Pancreas (tissue), 10 donors: ENCODE measurements at places on chromosomes 7 and 10.

GRCh38 chr7:30656006-30656957, 26.0 kb downstream of the CRHR2 start:
- DNase-seq = no peak
- H3K27me3 ChIP-seq = no peaks in the 10 kb centered on the region
- H3K4me1 ChIP-seq = no peaks in the 10 kb centered on the region
- no peaks in the 10 kb centered on the region for H3K36me3 ChIP-seq

GRCh38 chr7:47297120-47297519, 284.8 kb downstream of the TNS3 start:
- no peak overlapping the region for H3K4me3 ChIP-seq

- no peak overlapping the region for H3K27ac ChIP-seq
- H3K27me3 ChIP-seq = no peaks in the 10 kb centered on the region
- no peaks in the 10 kb centered on the region for H3K36me3 ChIP-seq
- no peaks in the 10 kb centered on the region for H3K4me1 ChIP-seq
These were observed 561.6 kb downstream of the TCERG1L start for GRCh38 chr10:130749911-130750310.

GRCh38 chr7:158618745-158619140, 31.1 kb upstream of the PTPRN2 start:
- no peak overlapping the region for H3K4me3 ChIP-seq
- DNase-seq = no peak
- no peaks in the 10 kb centered on the region for H3K4me1 ChIP-seq
- H3K36me3 ChIP-seq = no peaks in the 10 kb centered on the region
- H3K27ac ChIP-seq = no peak overlapping the region

DNA sequence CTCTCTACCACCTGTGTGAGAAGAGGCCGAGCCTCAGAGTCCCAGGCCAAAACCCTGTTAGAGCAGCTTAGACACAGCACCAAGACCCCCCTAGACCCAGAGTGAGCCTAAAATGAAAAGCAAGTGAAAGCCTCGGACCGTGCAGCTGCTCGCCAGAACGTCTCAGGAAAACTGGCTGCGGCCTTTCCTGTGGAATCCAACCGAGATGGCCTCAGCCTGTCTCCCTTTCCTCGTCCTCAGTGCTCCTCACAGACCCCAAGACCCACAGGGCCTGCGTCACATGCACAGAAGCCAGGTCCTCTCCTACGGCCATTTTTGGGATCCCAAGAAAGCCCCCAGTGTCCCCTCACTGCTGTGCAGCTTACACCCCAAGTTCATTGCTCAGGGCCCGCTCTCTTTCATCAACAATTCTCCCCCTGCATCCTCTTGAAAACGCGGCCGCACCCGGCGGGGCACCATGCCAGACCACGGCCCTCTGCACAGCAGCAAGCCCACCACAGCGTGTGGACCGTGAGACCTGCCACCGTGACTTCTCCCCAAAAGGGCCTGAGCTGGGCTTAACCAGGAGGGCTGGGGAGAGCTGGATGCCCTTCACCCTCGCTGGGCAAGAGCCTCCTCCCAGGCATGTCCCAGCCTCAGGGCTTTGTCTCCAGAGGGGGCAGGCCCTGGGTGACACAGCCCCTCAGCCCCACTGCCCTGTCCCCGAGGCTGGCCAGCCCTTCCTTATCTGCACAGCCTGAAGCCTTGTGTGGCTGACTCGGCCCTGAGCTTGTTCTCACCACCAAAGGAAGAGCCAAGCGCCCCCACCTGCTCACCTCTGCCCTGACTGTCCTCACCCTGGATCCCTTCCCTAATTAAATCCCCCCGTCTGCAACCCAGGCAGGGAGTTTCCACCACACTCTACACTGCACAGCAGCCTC, 142.9 kb downstream of the PTPRN2 start:
- H3K4me1 ChIP-seq = no peaks in the 10 kb centered on the region
- no peaks in the 10 kb centered on the region for H3K36me3 ChIP-seq
- no peak overlapping the region for H3K27ac ChIP-seq
- H3K27me3 ChIP-seq = no peaks in the 10 kb centered on the region

GRCh38 chr7:4774658-4775249, 669 bp upstream of the AP5Z1 start:
- peak overlapping the region; percentile 91 for H3K4me3 ChIP-seq
- no peak for DNase-seq
- peaks cover 19% of the 10 kb centered on the region for H3K4me1 ChIP-seq
- peak overlapping the region; percentile 97 for H3K27ac ChIP-seq
- H3K27me3 ChIP-seq = no peaks in the 10 kb centered on the region

- H3K4me1 ChIP-seq = peaks cover 6% of the 10 kb centered on the region
- no peak overlapping the region for H3K27ac ChIP-seq
- no peak overlapping the region for H3K4me3 ChIP-seq
- no peak for DNase-seq
- no peaks in the 10 kb centered on the region for H3K27me3 ChIP-seq
These were observed 46.6 kb downstream of the LRRN3 start for GRCh38 chr7:111137296-111138192.

GRCh38 chr7:116969371-116969902, 16.1 kb downstream of the ST7 start:
- H3K27ac ChIP-seq = no peak overlapping the region
- H3K4me1 ChIP-seq = peaks cover 9% of the 10 kb centered on the region
- H3K36me3 ChIP-seq = no peaks in the 10 kb centered on the region

DNA sequence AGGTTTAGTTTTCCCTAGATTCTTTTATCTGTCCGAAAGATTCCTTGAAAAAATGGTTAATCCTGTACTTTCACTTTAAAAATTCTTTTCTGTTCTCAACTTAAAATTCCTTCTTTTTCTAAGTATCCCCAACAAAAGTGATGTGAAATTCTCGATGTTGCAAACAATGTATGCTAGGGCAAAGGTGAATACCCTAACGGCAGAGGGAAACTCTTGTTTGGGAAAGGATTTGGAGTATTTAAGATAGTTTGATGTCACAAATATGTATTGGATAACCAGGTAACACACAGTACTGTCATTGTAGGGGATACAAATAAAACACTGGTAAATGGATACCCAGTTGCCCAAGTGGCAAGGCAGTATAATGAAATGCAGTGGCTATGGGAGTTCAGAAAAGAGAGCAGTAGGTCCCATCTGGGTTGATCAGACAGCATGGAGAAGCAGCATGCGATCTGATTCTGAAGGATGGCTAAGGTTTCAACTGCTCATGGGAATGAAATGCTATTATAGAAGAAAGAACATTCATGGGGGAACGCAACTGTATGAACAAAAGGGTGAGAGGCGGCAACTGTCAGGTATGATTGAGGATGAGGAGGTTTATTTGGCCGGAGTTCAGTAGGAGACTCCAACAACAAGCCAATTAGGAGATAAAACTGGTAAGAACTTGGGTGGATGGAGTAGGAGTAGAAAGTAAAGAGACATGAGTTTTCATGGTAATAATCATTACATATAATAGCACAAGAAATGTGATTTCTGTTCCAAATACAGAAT, 3.2 kb upstream of the EPC1 start:
- H3K27me3 ChIP-seq = no peaks in the 10 kb centered on the region
- H3K27ac ChIP-seq = no peak overlapping the region
- H3K36me3 ChIP-seq = no peaks in the 10 kb centered on the region
- DNase-seq = no peak
- no peak overlapping the region for H3K4me3 ChIP-seq
- peaks cover 5% of the 10 kb centered on the region for H3K4me1 ChIP-seq

- no peaks in the 10 kb centered on the region for H3K4me1 ChIP-seq
- no peaks in the 10 kb centered on the region for H3K27me3 ChIP-seq
- H3K36me3 ChIP-seq = no peaks in the 10 kb centered on the region
These were observed 1009.7 kb upstream of the CELF2 start for GRCh38 chr10:10007957-10008356.

DNA sequence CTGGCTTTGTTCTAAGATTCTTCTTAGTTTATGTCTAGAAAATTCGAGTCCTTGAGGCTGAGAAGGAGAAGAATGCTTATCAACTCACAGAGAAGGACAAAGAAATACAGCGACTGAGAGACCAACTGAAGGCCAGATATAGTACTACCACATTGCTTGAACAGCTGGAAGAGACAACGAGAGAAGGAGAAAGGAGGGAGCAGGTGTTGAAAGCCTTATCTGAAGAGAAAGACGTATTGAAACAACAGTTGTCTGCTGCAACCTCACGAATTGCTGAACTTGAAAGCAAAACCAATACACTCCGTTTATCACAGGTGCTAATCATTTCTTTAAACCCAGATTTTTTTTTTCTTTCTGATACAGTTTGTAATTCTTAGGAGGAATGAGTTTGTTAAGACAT, 6.7 kb downstream of the CEP55 start:
- no peak overlapping the region for H3K27ac ChIP-seq
- H3K27me3 ChIP-seq = no peaks in the 10 kb centered on the region
- no peak for DNase-seq
- H3K4me1 ChIP-seq = no peaks in the 10 kb centered on the region
- no peaks in the 10 kb centered on the region for H3K36me3 ChIP-seq

DNA sequence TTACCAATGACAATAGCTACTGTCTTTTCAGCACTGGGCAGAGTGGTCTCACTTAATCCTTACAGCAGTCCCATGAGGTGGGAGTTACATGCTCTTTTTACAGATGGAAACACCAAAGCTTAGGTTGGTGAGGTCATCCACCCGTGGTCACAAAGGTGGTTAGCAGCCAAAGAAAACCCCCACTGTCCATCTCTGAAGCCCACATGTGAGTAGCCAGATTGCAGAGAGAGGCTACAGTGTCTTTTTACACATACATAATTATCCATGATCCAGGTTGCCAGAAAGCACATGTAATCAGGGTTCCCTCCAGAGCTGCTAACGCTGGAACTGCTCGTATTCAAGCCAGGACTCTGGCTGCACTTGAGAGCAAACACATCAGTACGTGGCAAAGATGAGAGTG, 24.6 kb upstream of the ANKRD2 start:
- peaks cover under 1% of the 10 kb centered on the region for H3K4me1 ChIP-seq
- no peaks in the 10 kb centered on the region for H3K27me3 ChIP-seq
- no peaks in the 10 kb centered on the region for H3K36me3 ChIP-seq
- no peak for DNase-seq

DNA sequence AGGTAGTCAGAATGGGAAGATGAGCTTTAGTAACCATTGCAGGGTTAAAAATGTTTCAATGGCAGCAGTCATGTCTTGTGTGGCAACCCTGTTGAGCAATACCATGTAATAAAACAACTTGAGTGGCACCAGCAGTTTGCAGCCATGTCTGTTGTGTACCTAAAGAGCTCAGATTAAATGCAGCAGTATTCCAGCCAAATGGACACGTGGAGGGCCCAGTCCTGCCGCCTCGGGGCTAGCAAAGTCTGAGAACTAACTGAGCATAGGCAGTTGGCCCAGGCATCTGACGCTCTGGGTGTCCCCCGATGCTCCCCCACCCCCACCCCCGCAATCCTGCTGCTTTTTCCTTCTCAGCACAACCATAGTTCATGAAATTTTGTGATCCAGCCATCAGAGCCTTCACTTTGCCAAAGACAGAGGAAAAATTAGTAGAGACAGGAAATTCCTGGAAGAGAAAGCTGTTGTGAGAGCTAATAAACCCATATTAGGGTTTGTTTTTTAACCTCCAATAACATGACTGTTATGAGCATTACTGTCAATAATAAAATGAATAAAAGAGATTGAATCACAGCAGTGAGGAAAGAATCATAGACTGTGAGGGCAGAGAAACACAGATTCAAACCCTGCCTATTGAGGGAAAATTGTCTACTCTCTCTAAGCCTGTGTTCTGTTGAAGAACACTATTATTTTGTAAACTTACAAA, 220.6 kb upstream of the RHOBTB1 start:
- DNase-seq = peak; percentile 39
- no peak overlapping the region for H3K27ac ChIP-seq

- H3K4me3 ChIP-seq = no peak overlapping the region
- no peaks in the 10 kb centered on the region for H3K27me3 ChIP-seq
- no peak overlapping the region for H3K27ac ChIP-seq
- H3K36me3 ChIP-seq = no peaks in the 10 kb centered on the region
These were observed 48.2 kb upstream of the GPR141 start for GRCh38 chr7:37635346-37635745.

- H3K36me3 ChIP-seq = no peaks in the 10 kb centered on the region
- no peak overlapping the region for H3K27ac ChIP-seq
- H3K27me3 ChIP-seq = no peaks in the 10 kb centered on the region
- no peak overlapping the region for H3K4me3 ChIP-seq
These were observed 434.2 kb upstream of the POT1 start for GRCh38 chr7:125363873-125364272.

DNA sequence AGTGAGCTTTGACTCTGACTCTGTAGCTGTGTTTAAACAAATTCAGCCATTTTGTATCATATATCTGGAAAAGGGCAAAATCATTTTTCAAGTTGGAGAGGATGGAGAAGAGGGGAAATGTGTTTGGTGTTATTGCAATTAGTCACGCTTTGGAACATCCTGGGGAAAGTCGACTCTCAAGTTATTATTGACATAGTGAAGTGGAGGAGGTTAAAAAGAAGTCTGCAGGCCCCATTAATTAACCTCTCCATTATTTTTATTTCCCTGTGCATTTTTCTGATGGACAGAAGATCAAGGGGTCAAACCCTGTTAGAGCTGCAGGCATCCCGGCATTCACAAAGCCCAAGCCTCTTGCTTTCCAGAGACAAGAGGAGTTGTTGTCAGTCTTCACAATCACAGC, 132.6 kb downstream of the TEX36 start:
- H3K27me3 ChIP-seq = no peaks in the 10 kb centered on the region
- H3K4me1 ChIP-seq = no peaks in the 10 kb centered on the region
- H3K36me3 ChIP-seq = no peaks in the 10 kb centered on the region
- no peak overlapping the region for H3K4me3 ChIP-seq
- DNase-seq = no peak
- H3K27ac ChIP-seq = no peak overlapping the region

DNA sequence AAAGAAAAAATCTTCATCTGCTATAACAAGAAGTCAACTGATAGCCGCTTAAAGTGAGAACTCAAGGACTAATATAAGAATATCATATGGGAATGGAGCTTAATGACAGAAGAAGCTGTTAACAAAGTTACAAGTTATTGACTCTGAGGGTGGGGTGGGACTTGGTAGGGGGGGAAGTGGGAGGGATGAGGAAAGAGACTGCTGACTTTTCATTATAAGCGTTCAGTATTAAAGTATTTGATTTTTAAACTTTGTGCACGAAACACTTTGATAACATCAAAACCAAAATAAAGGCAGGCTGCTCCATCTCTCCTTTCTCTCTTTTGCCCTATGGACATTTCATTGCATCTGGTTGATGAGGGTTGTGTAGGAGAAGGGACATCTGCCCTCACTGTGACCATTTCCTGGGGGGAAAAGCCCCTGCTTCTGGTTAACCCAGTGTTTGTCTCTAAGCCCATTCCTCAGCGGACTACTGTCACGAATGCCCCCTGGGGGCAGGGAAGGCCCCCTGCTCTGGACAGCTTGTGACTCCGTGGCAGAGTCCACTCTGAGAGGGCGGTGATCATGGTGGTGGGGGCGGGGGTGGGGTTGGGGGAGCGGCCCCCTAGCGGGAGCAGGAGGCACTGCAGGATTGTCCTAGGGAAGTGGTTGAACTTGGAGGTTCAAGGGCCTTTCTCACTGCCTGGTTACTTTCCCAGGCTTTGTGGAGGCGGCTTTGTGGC, 17.4 kb downstream of the SLC13A4 start:
- no peak overlapping the region for H3K27ac ChIP-seq
- H3K4me1 ChIP-seq = no peaks in the 10 kb centered on the region

DNA sequence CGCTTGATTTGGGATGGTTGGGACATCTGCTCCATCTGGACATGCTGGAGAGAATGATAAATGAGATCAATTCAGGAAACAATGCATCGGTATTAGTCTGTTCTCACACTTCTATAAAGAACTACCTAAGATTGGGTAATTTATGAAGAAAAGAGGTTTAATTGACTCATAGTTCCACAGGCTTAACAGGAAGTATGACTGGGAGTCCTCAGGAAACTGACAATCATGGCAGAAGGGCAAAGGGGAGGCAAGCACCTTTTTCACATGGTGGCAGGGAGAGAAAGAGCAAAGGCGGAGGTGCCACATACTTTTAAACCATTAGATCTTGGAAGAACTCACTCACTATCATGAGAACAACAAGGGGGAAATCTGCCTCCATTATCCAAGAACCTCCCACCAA, 16.8 kb upstream of the TSPAN12 start:
- H3K4me1 ChIP-seq = no peaks in the 10 kb centered on the region
- H3K4me3 ChIP-seq = no peak overlapping the region
- H3K27me3 ChIP-seq = no peaks in the 10 kb centered on the region
- H3K36me3 ChIP-seq = no peaks in the 10 kb centered on the region
- no peak overlapping the region for H3K27ac ChIP-seq
- no peak for DNase-seq
